ENCODE measurements at places on chromosomes 16 and 17.
A peak's percentile ranks its signal among the peaks of the same experiment; 100 is the strongest.

GRCh38 chr17:80082403-80083135 lies 18.8 kb upstream of the GAA start:
- peak; percentile 60 for DNase-seq

GRCh38 chr17:27218719-27219488 lies 75.0 kb upstream of the WSB1 start:
- no peak for DNase-seq

DNA sequence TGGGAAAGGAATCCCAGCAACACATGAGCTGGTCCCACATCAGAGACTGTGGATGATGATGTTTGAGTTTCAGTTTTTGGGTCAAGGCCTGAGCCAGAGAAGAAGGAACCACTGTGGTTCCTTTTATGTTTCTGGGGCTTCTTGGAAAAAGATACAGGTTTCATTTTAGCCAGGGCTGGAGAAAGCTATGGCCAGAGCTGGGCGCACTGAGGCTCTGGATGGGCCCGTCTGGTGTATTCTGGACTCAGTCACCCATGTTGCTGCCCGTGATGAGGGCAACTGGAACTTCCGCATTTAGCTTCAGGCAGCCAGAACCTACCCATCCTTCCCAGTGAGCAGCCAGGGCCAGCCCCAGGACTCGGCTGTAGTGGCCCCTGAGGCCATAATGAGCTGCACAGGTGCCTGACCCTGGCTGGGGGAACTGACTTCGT lies 15.0 kb upstream of the PITPNA start:
- no peak for DNase-seq

DNA sequence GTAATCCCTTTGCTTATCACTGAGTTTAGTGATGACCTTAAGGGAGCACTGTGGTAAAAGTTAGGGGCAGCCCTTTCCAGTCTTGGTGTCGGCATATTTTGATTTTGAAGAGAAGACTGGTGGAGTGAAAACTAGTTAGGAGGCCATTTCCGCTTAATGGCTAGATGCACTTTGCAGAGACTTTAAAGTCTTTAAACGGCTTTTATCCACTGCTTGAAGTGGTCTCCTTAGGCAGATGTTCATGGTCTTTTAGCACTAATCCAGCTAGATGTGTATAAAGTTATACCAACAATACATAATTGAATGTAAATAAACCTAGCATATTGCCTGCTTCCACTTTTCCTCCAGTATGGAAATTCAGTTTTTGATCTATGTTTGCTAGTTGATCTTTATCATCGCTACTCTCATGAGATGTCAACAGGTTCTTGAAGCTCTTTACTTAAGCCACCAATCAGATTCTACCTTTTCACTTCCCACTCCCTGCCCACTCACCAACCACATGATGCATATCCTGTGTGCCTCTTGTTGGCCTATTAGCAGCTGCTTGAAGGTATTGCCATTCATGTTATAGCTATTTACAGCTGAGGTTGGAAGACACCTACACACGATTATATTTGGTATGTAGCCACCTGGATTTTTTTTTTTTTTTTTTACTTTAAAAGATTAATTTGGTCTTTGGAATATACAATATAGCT lies 132.0 kb downstream of the NLK start:
- DNase-seq: peak; percentile 23

GRCh38 chr17:78344666-78345065 lies 15.2 kb downstream of the SOCS3 start:
- no peak for DNase-seq

DNA sequence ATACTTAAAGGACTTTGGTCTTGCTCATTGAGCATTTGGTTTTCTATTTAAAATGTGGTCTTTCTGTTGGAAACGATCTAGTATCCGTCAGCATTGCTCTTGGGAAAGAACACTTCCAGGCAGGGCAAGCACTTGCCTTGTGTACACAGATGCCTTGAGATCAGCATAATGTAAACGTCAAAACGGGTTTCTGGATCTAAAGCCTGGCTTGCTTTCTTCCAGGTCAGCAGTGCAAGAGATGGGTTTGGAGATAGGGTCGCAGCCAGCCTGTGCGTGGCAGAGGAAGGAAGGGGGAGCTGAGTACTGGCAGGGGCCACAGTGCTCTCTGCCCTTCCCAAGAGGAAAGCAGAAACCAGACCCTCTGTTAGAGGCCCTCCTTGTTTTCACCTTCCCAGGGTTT lies 175.5 kb downstream of the LGALS9B start:
- DNase-seq: no peak

DNA sequence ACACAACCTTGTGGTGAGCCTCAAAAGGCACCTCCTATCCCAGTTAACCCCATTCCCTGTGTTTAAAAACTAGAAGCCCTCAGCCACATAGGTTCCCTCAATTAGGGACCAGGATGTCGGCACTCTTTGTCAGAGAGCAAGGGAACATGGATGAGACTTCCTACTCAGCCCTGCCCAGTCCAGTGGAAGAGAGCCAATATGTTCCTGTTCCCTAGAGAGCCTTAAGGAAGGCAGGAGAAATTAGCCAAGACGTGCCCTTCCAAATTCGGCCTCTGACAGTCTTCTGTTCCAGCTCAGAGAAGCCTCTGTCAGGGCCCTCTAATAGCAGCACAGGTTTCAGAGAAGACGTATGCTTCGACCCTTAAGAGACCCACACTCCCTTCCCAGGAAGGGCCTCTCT lies 14.6 kb upstream of the DHRS13 start:
- no peak for DNase-seq

DNA sequence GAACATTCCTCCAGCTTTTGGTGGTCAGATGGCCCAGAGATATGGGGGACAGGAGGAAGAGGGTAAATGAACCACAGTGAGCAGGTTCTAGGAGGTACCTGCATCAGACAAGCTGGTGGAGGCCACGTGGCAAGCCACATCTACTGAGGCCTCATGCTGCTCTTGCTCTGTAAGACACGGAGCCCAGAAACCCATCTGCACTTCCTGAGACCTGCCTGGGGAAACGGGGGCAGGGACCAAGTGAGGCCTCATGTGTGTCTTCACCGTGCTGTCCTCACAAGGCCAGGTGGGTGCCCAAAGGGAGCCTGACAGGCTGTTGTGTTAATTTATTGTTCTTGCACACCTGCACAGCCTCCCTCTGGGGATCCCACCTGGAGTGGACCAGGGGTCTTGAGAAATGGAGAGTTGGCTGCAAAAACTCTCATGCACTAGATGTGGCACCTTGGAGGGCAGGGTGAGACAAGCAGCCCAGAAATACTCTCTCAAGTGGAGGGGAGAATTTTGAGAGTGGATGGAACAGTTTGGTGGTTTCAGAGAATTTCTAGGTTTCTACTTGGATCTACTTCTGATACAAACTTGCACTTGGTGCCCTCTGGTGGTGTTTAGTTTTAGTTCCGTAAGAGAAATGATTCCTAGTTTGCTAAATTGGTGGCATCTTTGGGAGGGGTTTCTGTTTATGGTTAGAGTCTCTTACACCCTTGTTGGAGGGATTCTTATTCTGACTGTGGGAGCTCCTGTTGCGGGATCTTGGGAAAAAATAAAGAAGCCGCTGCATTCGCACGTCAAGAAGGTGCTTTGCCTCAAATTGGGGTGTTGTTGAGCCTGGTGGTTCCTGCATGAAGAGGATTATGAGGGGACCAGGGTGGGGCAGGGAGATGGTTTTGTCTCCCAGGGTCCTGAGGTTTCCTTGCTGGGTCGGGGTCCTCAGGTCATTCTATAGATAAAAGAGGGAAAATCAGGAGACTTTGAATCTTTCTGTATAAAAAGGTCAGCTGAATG lies 47.5 kb downstream of the SLC6A2 start:
- DNase-seq: no peak

DNA sequence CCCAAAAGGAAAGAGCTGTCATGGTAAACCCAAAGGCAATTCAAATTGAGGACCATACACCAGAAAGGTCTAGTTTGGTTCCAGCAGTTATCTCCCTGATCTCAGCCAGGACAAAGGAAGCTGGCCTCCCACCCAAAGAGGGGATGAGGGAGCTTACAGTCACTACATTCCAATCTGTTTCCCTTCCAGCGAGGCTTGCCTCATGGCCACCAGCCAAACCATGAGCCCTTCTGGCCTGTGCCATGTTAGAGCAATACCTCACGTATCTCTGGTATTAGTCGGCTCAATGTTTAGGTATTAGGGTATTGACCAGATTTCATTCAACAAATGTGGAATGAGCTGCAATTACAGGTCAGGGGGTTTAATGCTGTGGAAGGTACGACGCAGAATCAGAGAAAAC lies 8.4 kb downstream of the NDUFAB1 start:
- no peak for DNase-seq

- DNase-seq: no peak
Measured at GRCh38 chr16:26787924-26788323, 278.8 kb upstream of the C16orf82 start.

GRCh38 chr16:15644267-15644961 lies 1.5 kb upstream of the MARF1 start:
- DNase-seq: no peak

DNA sequence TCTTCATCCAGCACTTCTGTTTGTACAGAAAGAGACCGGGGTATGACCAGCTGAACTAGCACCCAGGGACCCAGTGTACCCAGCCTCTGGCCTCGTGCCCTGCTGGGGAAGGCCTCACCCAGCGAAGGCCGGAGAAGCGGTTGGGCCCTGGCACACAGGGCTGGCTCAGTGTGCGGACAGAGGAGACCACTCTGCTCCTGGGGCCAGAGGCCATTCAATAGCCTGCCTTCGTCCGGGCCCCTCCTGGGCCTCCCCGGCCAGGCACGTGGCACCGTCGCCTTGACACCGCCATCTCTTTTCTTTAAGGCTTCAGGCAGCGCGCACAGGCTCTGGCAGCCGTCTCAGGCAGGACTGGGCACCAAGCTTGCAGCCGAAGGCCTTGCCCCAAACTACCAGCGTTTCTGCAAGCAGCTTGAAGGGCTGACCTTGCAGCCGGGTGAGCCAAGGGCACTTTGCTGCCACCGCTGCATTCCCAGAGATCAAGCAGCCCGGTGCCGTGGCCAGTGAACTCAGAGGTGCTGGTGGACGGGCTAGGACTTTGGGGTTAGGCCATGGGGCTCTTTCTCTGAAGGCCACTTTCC lies 8.0 kb downstream of the TAX1BP3 start:
- DNase-seq: no peak

DNA sequence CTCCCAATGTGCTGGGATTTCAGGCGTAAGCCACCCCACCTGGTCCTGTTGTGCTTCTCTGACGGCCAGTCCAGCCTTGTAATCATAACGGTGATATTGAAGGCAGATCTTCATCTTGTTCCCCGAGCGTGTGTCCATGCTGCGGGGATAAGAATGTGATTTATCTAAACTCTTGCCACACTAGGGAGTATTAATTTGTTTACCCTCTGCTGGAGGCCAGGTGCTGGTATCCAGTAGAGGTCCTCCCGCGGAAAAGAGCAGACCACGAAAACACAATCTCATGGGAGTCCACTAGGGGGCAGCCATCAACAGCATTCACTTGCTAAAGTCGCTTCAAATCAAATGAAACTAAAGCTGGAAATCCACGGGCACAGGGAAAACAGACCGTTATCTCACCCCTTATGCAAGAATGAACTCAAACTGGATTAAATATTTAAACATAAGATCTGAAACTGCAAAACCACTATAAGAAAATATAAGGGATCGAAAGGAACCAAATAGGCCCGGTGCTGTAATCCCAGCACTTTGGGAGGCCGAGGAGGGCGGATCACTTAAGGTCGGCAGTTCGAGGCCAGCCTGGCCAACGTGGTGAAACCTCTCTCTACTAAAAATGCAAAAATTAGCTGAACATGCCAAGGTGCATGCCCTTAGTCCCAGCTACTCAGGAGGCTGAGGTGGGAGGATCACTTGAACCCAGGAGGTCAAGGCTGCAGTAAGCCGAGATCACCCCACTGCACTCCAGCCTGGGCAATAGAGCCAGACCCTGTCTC lies 22.3 kb upstream of the RBBP6 start:
- DNase-seq: peak; percentile 70

DNA sequence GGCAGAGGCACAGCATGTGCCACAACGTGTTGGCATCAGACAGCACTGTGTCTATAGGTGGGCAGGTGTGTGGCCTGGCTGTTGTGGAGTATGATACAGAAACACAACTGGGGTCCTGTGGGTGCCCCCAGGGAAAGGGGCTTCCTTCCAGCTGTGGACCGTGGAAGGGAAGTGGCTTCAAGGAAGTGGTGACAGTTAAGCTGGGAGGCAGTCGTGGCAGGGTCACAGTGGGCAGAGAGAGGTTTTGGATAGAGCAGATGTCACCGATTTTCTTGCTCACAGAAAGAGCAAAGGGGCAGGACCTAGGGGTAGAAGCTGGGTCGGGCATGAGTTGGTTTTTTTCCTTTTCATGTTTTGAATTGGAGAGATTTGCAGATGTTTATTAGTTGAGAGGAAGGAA lies 11.2 kb upstream of the ORAI3 start:
- no peak for DNase-seq

- DNase-seq: no peak
Measured at GRCh38 chr17:73973586-73974409, 229.7 kb upstream of the RPL38 start.

DNA sequence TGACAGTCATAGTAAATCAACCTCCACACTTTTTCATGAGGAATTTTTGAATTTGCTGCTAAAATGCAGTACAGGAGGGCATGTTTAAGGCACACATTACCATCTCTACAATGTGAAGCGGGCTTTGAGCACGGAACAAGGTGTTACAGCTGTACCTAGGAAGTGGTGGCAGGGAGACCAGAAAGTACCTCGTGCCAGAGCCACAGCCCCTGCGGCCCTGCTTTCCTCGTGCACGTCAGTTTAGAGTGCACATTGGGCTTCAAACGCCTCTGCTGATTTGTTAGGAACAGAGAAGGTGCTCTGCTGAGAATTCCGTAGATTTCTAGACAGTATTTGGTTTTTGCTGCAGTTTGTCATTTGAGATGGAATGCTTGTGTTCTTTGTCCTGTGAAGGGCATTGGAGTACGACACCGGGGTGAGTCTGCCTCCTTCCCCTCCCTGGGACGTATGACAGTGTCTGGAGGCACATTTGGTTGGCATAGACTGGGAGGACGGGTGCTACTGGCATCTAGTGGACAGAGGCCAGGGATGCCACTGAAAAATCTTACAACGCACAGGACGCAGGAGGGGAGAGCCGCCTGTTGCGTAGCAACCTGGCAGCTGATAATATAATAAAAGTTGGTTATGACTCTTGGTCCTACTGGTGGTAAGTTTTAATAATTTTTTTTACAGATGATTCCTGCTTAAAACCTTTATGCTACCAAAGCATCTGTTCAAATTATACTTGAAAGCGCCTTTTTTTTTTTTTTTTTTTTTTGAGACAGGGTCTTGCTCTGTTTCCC lies 9.1 kb downstream of the FOXK2 start:
- no peak for DNase-seq

Data from activated CD4-positive, alpha-beta T cell treated with anti-CD3 and anti-CD28 coated beads, Interleukin-2, amount 50 U/mL, for 4 hours (primary cell).